ENCODE measurements at places on chromosomes 5 and 9. TPM values are rescaled to one million over a fixed set of nuclear protein-coding genes. Genes with fewer than 3 reads are reported as not detected.

- no peak for DNase-seq
These were observed 10.0 kb upstream of the CRB2 start for GRCh38 chr9:123346026-123346425.

PTPN3 gene
- 38.6 TPM for total RNA-seq

GARIN3 gene
- total RNA-seq: not detected

- no peak for DNase-seq
These were observed 81.6 kb upstream of the BOD1 start for GRCh38 chr5:173697931-173698579.

DNA sequence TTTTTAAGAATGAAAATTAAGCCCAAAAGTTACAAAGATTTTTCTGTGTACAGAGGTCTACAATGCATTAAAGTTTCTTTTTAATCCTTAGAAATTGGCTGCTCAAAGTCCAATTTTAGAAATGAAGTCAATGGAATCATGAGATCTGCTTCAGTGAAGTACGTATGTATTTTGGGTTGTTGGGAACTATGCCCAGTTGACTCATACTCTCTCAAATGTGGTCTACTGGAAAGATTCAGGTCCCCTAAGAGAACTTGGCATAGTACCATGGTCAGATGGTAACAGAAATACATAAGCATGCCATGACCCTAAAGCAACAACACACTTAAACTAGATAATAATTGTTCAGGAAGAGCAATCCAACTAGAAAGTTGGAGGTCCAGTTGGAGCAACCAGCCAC is 23.0 kb downstream of the FBLL1 start:
- DNase-seq: no peak

DNA sequence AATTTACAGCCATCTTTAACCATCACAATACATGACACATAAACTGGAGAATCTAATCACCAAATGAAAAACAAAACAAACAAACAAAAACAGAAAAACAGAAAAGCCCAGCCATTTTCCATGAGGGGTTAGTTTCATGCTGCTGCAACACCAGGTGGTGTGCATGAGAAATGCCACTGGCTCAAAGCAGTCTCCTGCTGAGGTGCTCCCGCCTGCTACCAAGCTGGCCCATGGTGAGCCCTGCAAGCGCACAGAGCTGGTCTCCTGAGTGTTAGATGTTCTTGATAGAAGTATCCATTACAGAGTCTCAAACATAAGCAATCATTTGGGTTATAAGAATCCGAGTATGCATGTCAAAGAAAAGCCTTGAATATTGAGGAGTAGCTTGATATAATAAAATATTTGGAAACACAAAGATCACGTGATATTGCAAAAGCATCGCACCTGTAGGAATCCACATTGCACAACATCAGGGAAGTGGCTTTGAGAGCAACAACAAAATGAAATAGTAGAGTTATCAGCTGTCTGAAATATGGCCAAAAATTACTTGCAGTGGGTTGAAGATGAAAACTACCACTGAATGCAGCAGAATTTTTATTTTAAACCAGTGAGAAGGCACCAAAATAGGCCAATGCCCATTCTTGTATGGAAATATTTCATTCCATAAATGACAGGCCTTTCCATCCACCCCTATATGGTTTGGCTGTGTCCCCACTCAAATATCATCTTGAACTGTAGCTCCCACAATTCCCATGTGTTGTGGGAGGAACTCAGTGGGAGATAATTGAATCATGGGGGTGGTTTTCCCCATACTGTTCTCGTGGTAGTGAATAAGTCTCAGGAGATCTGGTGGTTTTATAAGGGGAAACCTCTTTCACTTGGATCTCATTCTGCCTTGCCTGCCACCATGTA is 194.8 kb downstream of the SYK start:
- no peak for DNase-seq

OR1Q1 gene
- total RNA-seq: not detected

GRCh38 chr5:89262030-89262429 is 379.0 kb upstream of the MEF2C start:
- no peak for DNase-seq

DNA sequence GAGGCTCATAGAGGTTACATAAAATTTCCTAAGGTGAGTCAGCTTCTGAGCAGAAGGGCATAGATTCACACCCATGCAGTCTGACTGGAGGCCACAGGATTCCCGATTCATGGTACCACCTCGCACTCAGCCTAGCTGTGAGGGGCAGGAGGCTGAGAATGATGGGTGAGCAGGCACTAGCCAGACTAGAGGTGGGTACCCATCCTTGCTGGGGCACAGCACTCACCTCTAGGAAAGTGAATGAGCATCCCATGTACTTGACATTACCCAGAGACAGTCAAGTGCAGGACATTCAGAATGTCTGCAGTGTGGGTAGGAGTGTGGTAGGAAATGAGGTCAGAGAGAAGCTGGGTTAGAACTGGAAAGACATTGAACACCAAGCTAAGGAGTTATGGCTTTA is 255.5 kb downstream of the CDK5RAP2 start:
- DNase-seq: no peak

GRCh38 chr9:89309166-89309565 is 1.8 kb upstream of the CKS2 start:
- no peak for DNase-seq

PLAC8L1 gene
- not detected for total RNA-seq

GRCh38 chr9:8628791-8629190 is 829.2 kb upstream of the DMAC1 start:
- DNase-seq: no peak

DNA sequence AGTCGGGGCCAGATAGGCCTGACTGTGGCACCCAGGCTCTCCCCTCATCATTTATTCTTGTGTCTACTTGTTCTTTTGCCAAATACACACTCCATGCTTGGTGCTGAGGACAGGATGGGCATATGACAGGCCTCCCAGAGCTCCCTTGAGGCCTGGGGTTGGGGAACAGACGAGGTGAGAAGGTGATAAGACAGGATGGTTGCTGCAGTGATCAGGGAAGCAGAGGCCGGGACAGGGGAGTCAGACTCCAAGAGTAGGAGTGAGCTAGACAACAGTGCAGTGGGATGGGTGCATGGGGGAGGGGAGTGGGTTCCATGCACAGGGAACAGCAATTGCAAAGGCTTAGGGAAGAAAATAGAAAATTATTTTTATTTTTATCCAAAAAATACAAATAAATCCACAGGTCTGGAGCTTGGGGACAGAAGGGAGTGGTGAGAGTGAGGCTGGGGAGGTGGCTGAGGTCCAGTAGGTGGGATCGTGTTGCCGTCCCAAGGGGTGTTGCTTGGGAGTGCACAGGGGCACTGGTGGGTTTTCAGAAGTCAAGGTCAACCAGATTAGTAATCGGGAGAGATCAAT is 3.4 kb upstream of the AMBP start:
- no peak for DNase-seq

GRCh38 chr5:149680810-149681221 is 49.3 kb upstream of the PPARGC1B start:
- peak; percentile 62 for DNase-seq

LRRC70 gene
- 1.2 TPM for total RNA-seq

PCDHGB4 gene
- total RNA-seq: 5.8 TPM

- no peak for DNase-seq
These were observed 2085.7 kb upstream of the C9orf72 start for GRCh38 chr9:29659014-29659413.

DNA sequence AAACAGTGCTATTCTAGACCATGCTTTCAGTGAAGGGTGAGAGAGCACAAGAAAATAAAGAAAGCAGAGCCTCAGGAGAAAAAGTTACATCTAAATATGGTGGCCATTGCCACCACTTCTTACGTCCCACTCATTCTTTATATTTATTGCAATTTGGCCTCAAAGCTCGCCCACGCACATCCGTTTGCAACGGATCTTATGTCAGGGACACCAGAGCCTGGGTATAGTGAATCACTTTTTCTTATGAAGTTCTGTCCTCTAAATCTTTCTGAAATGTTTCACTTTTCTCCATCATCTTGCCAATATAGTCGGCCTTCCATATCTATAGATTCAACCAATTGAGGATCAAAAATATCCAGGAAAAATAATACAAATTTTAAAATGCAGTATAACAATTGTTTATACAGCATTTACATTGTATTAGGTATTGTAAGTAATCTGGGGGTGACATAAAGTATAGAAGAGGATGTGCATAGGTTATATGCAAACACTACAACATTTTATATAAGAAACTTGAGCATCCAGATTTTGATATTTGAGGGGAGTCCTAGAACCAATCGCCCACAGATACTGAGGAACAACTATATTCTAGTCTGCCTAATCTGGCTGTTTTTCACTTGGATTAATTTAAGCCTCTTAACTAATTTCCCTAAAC is 35.2 kb downstream of the GOLPH3 start:
- no peak for DNase-seq

DNA sequence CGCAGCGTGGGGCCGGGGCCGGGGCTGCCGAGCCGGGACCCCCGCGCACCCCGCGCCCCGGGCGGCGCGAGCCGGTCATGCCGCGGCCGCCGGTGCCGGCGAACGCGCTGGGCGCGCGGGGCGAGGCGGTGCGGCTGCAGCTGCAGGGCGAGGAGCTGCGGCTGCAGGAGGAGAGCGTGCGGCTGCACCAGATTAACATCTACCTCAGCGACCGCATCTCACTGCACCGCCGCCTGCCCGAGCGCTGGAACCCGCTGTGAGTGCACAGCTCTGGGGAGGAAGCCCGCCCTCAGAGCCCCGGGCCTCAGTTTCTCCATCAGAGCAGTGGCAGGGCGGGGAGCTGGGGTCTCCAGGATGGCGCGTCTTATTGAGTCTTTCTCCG is 335 bp downstream of the GALNT12 start:
- no peak for DNase-seq

GRCh38 chr9:135882011-135882410 is 25.3 kb downstream of the CAMSAP1 start:
- no peak for DNase-seq

DNA sequence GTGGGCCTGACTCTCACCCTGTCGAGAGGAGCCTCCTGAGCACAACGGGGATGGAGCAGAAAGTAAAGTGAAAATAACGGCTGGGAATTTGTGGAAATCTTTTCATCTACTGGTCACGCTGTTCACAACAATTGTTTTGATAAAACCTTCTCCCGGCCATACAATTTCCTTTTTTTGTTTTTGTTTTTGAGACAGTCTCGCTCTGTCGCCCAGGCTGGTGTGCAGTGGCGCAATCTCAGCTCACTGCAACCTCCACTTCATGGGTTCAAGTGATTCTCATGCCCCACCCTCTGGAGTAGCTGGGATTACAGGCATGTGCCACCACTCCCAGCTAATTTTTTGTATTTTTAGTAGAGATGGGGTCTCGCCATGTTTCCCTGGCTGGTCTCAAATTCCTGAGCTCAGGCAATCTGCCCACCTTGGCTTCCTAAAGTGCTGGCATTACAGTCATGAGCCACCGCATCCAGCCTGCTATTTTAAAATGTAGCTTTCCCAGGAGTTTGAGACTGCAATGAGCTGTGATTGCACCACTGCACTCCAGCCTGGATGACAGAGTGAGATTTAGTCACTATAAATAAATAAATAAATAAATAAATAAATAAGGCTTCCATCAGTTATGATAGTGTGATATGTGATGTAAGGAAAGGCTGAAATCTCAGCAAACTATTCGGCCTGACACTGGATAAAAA is 73.5 kb upstream of the PTGER4 start:
- DNase-seq: peak; percentile 33

DNA sequence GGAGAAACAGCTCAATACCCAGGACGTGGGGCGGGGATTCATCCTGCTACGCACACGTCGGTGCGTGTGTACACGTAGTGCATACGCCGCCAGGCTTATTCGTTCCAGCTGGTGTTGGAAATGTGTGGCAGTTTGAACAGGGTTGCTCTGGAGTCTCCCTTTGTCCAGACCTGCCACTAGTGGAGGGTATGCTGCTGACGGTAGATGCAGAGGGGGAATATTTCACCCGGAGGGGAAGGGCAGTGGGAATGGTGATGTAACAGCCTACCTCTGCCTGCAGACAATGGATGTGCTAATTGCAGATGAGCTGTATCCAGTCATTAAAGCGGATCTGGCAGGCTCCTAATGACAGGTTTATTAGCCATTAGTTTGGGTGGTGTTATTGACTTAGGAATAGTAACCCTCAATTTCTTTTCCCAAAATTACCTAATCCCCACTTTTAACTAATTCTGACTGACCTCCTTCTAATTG is 142.7 kb downstream of the PAX5 start:
- DNase-seq: no peak

GRCh38 chr5:87120518-87121303 is 147.0 kb upstream of the RASA1 start:
- DNase-seq: no peak

GRCh38 chr5:134662971-134663370 is 14.4 kb downstream of the SEC24A start:
- DNase-seq: no peak

DNA sequence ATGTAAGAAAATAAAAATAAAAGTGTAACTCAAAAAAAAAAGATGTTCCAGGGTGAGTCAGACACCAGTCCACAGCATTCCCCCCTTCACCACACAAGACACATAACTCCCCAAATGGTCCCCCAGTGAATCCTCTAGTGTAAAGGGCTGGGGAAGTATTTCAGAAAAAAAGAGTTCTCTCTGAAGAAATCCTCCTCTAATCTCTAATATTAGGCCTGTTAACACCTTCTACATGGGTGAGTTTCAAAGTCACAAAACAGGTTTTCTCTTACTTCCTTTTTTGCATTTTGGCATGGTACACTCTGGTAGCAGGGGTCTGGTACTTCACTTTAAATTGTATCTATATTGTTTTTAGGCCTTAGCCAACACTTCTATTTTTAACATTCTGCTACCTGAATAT is 28.2 kb downstream of the RNF145 start:
- no peak for DNase-seq

- DNase-seq: peak; percentile 70
These were observed 58.8 kb downstream of the COL27A1 start for GRCh38 chr9:114214181-114214580.

DNA sequence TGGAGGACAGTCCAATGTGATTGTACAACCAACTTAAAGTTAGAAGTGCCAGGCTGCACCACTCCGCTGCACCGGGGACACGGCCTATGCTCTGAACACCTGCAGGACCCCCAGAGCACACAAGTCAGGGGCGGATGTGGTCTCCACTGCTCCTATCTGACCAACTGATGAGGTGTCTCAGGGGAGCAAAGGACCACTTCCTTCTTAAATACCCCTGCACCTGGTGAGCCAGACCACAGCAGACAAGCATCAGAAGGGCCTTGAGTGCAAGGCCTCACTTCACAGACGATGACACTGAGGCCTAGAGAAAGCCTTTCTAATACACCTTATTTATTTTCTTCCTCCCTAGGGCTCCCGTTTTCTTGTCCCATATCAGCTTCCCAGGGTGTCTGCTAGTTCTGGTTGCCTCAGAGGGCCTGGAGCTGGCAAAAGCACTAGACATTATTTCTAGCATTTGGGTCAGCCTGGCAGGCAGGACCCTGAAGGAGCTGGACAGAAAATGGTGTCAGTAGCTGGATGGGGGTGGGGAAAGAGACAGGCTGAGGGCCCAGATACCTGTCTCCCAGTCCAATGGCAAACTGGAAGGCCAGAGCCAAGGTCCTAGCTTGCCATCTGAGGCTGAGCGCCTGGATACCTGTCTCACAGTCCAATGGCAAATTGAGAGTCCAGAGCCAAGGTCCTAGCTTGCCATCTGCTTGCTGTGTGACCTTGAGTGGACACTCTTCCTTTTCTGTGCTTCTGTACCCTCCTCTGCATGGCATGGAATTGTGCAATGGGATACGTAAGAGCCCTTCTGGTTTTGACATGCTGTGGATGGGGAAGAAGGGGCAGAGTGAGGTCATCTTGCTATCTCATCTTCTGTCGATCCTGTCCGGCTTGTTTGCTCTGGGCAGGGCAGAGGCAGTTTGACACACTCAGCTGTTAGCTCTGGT is 9.0 kb downstream of the CCDC69 start:
- no peak for DNase-seq

All from Right ventricle myocardium superior (tissue), 1 donor.